ENCODE measurements at places on chromosomes 4 and X.

DNA sequence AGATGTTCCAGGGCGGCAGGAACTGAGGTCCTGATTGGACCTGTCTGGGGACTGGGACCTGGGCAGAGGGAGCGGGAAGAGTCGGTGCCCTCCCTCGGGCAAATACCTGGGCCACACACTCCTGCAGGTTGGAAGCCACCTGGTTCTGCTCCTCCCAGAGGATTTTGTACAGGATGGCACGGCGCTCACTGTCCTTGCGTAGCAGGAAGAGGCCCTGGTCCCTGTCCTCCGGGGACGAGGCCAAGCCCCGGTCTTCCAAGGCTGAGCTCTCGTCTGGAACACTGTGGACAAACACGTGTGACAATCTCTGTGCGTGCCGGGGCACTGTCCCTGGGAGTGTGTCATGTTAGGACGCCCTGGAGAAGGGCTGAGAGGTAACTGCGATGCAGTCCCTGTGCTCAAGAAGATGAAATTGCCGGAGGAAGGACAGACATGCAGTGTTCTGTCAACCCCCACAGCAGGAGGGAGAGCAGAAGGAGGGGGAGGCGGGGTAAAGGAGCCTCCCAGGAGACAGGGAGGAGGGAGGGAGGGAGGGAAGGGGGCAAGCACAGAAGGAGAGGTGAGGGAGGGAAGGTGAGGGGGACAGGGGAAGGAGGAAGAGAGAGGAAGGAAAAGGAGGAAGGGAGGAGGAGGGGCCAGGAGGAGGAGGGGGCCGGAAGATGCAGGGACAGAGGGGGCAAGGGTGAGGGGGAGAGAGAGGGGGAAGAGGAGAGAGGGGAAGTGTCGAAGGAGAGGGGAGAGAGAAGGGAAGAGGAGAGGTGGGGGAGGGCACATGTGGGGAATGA, 29.0 kb downstream of the PDHA1 start:
- DNase-seq = no peak

- DNase-seq = no peak
Observed at GRCh38 chr4:183557611-183558010, 52.8 kb downstream of the ING2 start.

- DNase-seq = no peak
Observed at GRCh38 chrX:16160729-16161128, 6.6 kb upstream of the MAGEB17 start.

- DNase-seq = no peak
Observed at GRCh38 chr4:106875340-106875739, 160.8 kb downstream of the DKK2 start.

DNA sequence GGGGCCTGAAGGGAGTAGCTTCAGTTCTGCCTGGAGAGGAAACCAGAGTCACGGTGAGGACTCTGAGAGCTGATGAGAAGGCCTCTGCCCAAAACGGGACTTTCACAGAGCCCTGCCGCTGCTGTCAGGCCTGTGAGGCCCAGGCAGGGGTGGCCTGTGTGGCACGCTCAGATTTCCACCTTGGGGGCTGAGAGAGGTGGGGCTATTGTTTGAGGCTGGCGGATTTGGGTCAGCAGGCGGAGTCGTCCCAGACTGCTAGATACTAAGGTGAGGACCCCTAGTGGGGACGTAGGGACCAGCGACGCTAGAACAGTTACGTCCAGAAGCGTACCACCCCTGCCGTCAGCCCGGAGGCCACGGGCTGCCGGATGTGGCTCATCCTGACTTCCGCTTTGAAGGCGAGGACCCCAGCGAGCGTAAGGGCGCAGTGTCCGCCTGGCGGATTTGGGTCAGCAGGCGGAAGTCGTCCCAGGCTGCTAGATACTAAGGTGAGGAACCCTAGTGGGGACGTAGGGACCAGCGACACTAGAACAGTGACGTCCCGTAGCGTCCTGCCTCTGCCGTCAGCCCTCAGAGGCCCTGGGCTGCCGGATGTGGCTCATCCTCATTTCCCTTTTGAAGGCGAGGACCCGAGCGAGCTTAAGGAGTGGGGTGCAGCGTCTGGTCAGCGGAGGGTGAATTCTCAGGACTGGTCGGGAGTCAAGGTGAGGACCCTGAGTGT, at the start of gene MAGEB1:
Gene MAGEB1 (plus strand): TSS at position 378 of the 721 bp plus-strand sequence. CDS start 3,348 bp downstream, outside the sequence.
- DNase-seq = no peak

DNA sequence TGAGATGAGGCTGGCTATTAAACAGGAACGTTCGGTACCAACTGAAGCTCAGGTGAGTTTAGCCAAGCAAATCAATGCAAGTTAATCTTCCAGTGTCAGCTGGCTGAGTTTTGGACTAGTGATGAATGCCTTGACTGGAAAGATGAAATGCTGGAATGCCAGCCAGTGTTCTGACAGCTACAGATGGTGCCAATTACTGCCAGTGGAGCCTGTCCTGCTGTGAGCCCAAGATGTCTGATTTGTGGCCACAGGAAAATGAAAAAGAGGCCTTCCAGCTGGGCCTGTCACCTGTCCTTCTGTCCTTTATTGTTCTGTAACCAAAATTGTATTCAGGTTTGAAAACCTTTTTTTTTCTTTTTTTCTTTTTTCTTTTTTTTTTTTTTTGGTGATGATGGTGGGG, 223.1 kb downstream of the AFF2 start:
- DNase-seq = no peak

DNA sequence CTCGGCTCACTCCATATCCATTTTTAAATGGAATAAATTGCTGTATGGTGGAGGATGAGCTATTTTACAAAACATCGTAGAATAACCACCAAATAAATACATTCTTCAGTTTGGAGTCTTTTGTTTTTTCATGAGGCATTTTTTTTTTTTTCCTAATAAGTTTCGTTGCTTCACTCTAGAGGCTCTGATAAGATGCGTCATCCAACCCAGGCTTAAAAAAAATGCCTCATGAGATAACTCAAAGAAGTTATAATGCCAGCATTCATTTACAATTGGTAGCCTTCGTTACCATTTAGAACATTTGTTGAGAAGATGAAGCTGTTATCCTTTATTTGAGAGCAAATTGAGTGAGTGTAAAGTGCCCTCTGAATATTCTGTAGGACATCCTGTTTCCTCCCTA, 172.2 kb upstream of the CENPE start:
- no peak for DNase-seq
